Central memory CD4-positive, alpha-beta T cell (primary cell): ENCODE measurements at places on chromosomes 7 and 10.

- no peak for DNase-seq
Measured at GRCh38 chr10:125779403-125780327, 4.0 kb upstream of the MMP21 start.

DNA sequence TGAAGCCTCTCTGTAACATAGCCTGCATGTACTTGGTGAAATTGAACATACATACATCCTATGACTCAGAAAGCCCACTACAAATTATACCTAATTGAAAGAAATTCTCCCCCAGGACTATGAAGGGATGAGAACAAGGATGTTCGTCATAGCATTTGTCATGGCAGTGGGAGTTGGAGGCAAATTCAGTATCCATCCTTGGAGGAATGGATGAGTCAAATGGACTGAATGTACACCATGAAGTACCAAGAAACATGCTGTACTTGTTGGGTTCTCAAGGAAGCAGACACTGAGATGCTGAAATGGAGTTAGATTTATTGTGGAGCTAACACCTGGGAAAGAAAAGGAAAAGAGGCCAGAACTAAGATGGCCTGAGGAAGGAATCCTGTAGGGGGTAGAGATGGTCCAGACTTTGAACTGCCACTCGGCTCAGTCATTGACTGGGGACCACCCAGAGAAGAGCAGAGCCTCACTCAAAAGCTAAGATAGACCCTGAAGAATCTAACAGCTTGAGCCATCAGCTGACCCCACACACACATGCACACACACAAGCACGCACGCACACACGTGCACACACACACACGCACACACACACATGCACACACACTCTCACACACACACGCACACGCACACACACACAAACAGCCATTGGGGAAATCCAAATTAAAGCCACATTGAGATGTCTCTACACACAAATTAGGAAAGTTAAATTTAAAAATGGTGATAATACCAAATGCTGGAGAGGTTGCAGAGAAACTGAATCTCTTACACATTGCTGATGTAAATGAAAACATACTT, 22.3 kb downstream of the AOC1 start:
- DNase-seq = no peak

DNA sequence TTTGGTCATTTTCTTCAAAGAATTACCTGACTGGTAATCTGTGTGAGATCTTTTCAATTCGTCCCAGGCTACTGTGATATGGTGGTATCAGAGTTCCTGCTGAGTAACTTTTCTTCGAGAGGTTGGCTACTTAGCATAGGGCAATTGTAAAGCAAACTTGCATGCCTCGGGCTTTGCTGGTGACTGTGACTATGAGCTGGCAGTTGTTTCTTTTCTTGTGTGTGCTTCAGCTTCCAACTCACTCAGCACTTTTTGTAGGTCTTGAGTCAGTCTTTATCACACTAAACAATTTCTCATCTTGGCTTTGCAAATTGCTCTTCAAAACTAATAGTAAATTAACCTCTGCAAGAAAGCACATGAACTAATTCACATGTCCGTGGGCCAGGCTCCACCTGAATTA, 44.3 kb downstream of the PRR15 start:
- no peak for DNase-seq

GRCh38 chr7:90846192-90846591, 250.1 kb downstream of the CDK14 start:
- no peak for DNase-seq

GRCh38 chr7:81929386-81929785, 159.5 kb upstream of the HGF start:
- no peak for DNase-seq

DNA sequence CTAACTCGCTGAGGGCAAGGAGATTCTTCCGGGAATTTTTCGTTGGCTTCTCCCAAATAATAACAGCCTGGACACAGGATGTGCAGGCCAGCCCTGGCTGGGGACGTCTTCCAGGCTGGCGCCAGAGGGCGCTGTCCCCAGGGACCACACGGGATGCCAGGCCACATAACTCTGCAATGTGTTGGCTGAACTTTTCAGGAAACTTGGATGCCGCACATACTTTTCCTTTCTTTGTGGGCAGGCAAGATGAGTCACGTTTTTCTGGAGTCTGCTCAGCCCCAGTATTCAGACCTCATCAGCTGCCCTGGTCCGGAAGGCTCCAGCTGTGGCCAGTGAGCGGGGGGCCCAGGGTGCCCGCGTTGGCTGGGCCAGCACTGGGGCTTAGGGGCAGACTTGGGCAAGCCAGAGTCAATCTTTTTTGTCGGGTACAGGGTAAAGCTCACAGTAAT, 122.7 kb downstream of the PRKAG2 start:
- DNase-seq = no peak

DNA sequence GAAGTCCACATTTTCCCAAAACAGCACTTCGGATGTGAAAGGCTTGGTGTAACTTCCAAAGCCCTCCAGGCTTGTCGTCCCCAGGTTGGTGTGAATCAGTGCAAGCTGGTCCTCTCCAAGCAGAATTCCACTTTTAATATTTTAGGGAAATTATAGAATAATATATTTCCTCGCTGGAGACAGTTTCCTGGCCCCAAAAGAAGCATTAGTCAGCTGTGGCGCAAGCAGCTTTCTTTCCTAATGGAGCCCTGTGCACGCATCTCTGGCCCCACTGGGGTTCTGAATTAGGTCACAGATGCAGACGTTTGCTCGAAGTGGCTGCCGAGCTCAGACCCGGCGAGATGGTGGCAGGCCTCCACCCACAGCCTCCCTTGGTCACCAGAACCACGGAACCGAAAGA, 33.3 kb upstream of the MNX1 start:
- DNase-seq = no peak

DNA sequence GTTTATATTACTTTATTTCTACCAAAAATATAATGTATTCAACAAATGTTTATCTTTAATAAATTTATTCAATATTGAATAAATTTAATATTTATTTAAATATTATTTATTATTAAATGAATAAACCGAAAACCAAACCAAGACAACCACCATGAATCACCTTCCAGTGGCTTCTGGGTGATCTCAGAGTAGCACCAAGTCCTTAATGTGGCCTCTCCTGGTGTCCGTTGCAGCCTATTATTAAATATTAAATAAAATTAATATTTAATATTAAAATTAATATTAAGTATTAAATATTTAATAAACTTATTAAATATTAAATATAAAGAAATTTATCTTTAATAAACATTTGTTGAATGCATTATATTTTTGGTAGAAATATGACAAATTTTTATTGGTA, 143.3 kb upstream of the PLPP4 start:
- DNase-seq = no peak

GRCh38 chr10:46323176-46323575, 36.4 kb downstream of the ANTXRL start:
- DNase-seq = no peak

DNA sequence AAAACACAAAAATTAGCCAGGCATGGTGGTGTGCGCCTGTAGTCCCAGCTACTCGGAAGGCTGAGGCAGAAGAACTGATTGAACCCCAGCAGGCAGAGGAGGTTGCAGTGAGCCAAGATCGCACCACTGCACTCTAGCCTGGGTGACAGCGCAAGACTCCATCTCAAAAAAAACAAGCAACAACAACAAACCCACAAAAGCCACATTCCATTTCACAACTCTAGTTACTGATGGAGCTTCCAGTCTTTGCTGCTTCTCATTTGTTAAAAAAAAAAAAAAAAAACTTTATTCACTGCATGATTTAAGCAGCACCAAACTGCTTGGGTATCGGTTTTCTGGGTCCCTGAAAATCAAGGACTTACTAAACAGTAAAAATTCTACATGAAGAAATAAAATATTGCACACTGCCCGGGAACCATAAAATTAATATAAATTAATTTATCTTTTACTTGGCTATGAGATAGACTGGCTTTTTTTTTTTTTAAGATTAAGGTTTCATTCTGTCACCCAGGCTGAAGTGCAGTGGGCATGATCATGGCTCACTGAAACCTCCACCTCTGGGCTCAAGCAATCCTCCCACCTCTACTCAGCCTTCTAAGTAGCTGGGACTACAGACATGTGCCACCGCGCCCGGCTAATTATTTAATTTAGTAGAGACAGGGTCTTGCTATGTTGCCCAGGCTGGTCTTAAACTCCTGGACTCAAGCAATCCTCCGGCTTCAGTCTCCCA, 42.0 kb downstream of the SRPK2 start:
- DNase-seq = peak; percentile 47

GRCh38 chr7:39602351-39602750, 21.0 kb upstream of the RALA start:
- no peak for DNase-seq

DNA sequence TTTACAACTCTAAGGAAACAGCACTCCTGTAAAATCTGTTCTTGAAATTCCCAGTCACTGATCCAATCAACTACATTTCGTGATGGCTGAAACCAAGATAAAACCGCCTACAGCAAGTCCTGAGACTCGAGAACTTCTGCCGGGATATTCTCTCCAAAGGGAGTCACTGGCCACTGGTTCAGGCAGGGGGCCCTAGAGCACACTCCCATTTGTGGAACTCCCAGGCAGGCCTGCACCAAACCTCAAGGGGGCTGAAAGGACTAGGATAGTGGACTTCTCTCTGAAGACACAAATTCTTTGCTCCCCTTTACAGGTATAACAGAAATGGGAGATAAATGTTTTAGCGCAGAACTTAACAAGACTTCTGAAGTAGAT, 16.3 kb downstream of the CYTH3 start:
- no peak for DNase-seq

DNA sequence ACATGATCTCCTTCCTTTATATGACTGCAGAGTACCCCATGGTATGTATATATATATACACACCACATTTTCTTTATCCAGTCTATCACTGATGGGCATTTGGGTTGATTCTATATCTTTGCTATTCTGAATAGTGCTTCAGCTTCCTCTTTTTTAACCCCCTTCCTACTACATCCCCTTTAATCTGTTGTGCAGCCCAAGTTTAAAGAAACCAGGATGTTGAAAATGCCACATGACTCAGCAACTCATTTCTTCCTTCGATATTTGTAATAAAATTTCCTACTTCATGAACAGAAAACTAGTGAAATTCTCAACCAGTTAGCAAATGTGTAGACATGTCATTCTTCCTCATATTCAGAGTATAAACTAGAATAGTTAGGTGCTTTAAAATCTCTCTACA, 1245.7 kb upstream of the SORCS1 start:
- no peak for DNase-seq

DNA sequence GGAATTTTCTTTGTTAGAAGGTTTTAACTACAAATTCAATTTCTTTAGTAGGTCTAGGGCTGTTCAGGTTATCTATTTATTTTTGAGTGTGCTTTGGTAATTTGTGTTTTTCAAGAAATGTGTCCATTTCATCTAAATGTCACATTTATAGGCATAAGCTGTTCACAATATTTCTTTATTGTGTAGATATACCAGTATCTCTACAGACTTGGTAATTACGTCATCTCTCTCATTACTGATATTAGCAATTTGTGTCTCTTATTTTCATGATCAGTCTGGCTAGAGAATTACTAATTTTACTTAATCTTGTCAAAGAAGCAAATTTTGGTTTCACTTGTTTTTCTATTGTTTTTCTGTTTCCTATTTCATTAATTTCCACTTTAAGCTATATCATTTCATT, 152.0 kb downstream of the RNLS start:
- no peak for DNase-seq

GRCh38 chr7:132576721-132577085, 433 bp upstream of the PLXNA4 start:
- DNase-seq = no peak

- no peak for DNase-seq
Measured at GRCh38 chr7:70833726-70834125, 298.2 kb upstream of the GALNT17 start.
